Endodermal cell (in vitro differentiated cells): ENCODE measurements at places on chromosomes 6 and 20. TPM values are rescaled to one million over a fixed set of nuclear protein-coding genes. Genes with fewer than 3 reads are reported as not detected.

Gene CGAS
- 2.2 to 2.6 TPM (median 2.5 TPM) in 3 replicates for total RNA-seq

GRCh38 chr20:35636095-35636494 is 20.5 kb downstream of the SPAG4 start:
- DNase-seq: no peak
- no peak overlapping the region for H3K27ac ChIP-seq
- no peak overlapping the region for H3K4me3 ChIP-seq
- H3K27me3 ChIP-seq: no peaks in the 10 kb centered on the region
- no peaks in the 10 kb centered on the region for H3K4me1 ChIP-seq

GRCh38 chr6:133248241-133249001 is 7.3 kb downstream of the EYA4 start:
- no peaks in the 10 kb centered on the region for H3K36me3 ChIP-seq
- no peak overlapping the region for H3K27ac ChIP-seq
- no peak overlapping the region for H3K4me3 ChIP-seq
- DNase-seq: no peak
- no peaks in the 10 kb centered on the region for H3K4me1 ChIP-seq

GRCh38 chr6:48818052-48818412 is 645.0 kb downstream of the MMUT start:
- no peak overlapping the region for H3K27ac ChIP-seq
- H3K36me3 ChIP-seq: no peaks in the 10 kb centered on the region
- no peaks in the 10 kb centered on the region for H3K4me1 ChIP-seq
- DNase-seq: no peak

GRCh38 chr6:130183271-130184222 is 39.2 kb downstream of the SAMD3 start:
- H3K36me3 ChIP-seq: peaks cover 11% of the 10 kb centered on the region
- H3K27ac ChIP-seq: no peak overlapping the region
- no peaks in the 10 kb centered on the region for H3K4me1 ChIP-seq
- no peak overlapping the region for H3K4me3 ChIP-seq

- no peak for DNase-seq
- H3K36me3 ChIP-seq: no peaks in the 10 kb centered on the region
- H3K4me1 ChIP-seq: no peaks in the 10 kb centered on the region
- no peak overlapping the region for H3K27ac ChIP-seq
- H3K27me3 ChIP-seq: no peaks in the 10 kb centered on the region
Observed at GRCh38 chr6:18431581-18431980, 44.4 kb downstream of the RNF144B start.
